CMK (cell line): ENCODE measurements at places on chromosomes 12 and 14.

DNA sequence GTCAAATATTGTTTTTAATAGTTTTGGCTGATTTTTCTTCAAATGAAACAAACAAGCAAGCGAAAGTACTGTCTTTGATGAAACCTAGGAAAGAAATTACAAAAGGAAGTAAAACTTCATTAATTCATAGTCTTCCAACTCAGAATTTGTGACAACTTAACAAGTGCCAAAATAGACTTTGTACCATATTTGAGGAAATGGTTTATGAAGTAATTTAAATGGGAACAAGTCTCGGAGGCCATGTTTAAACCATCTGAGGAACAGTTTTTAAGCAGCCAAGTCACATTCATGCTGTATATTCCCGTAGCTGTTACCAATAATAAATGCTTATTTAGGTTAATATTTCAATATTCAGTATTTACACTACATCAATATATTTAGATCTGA, 745 bp upstream of the ARHGDIB start:
- DNase-seq, result no peak

DNA sequence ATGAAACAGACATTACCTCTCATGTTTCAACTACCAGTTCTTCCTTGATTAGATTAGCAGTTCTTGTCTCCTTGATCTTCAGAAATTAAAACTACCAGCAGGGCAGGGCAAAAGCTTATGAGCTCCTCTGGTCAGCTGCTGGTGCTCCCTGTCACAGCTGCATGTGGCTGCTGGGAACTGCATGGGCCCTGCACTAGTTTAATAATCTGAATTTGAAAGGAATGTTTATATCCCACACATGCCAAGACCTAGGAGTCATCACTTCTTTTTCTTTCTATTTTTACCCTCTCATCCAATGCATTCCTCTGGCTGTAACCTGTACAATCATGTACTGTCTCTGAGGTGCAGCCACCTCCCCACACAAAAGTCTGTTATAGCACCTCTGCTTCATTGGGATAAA, 73.9 kb downstream of the ARMH4 start:
- DNase-seq, result no peak

- DNase-seq, result no peak
Measured at GRCh38 chr14:49106741-49107667, 479.2 kb downstream of the RPS29 start.

GRCh38 chr12:79296133-79296532, 394.6 kb downstream of the PAWR start:
- DNase-seq, result no peak

GRCh38 chr12:24404086-24404815, 454.8 kb upstream of the SOX5 start:
- DNase-seq, result no peak
